ENCODE measurements at places on chromosomes 13 and 19. TPM values are rescaled to one million over a fixed set of nuclear protein-coding genes. Genes with fewer than 3 reads are reported as not detected.

ZNF563 gene
- total RNA-seq: 2.3 TPM

PSG7 gene
- not detected for total RNA-seq

GRCh38 chr13:36857253-36857652, 38.2 kb downstream of the RFXAP start:
- no peak for DNase-seq
- H3K4me1 ChIP-seq: no peaks in the 10 kb centered on the region
- no peaks in the 10 kb centered on the region for H3K36me3 ChIP-seq
- H3K27me3 ChIP-seq: no peaks in the 10 kb centered on the region
- no peak overlapping the region for H3K27ac ChIP-seq
- H3K4me3 ChIP-seq: no peak overlapping the region

CKM gene
- total RNA-seq: not detected

CLASRP gene
- 77.8 TPM for total RNA-seq

INSR gene
- 30.7 TPM for total RNA-seq

ARL11 gene
- not detected for total RNA-seq

C2CD4C gene
- total RNA-seq: 0.97 TPM
